Daoy (cell line): ENCODE measurements at places on chromosomes 11 and 22. TPM values are rescaled to one million over a fixed set of nuclear protein-coding genes. Genes with fewer than 3 reads are reported as not detected.
A peak's percentile ranks its signal among the peaks of the same experiment; 100 is the strongest.

Gene ADAMTS15
- total RNA-seq, result 9.0 and 12.0 TPM in 2 replicates

Gene KCNA4
- total RNA-seq, result 0.11 and 0.48 TPM in 2 replicates

Gene DDI1
- total RNA-seq, result not detected in 2 replicates

GRCh38 chr11:2209900-2210321 lies 38.3 kb upstream of the TH start:
- DNase-seq, result no peak

- DNase-seq, result no peak
These were observed 85.7 kb downstream of the CELSR1 start for GRCh38 chr22:46451741-46452140.

Gene LRRN4CL
- total RNA-seq, result 0.98 TPM in 1 of 2 replicates, not detected in the other

Gene PHRF1
- total RNA-seq, result 22.0 and 29.2 TPM in 2 replicates

- DNase-seq, result no peak
These were observed 4.2 kb upstream of the SCARF2 start for GRCh38 chr22:20441631-20442484.

- DNase-seq, result no peak
These were observed 21.8 kb downstream of the NUMA1 start for GRCh38 chr11:72058416-72059034.

DNA sequence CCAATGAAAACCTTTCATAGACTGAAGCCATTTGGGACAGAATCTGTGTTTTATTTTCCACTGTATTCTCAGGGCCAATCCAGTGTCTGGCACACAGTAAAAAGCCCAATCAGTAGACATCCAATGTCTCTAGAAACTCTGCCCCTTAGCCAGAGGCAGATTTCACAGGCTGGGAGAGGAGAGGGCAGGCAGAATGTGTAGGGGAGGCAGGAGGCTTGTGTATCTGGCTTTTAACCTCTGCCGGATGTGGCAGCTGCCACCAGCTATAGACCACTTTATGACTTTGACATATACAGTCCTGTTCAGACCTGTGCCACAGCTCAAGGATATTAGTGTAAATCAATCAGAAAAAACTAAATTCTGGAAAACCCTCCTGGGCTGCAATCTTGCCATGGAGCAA lies 4.4 kb downstream of the EXPH5 start:
- DNase-seq, result no peak

- DNase-seq, result no peak
These were observed 335 bp downstream of the ZNF408 start for GRCh38 chr11:46701078-46701654.

Gene SHISAL1
- 6.8 and 8.7 TPM in 2 replicates for total RNA-seq

GRCh38 chr11:108926171-108926840 lies 261.4 kb downstream of the DDX10 start:
- DNase-seq, result no peak

Gene TXN2
- 13.8 and 17.0 TPM in 2 replicates for total RNA-seq

- DNase-seq, result no peak
These were observed 436.3 kb downstream of the DYNC2H1 start for GRCh38 chr11:103545551-103545950.

Gene OR51B5
- total RNA-seq, result 0.11 TPM in 1 of 2 replicates, not detected in the other

GRCh38 chr22:38315823-38316363 lies 1.3 kb downstream of the CSNK1E start:
- DNase-seq, result peak; percentile 14

GRCh38 chr11:93908689-93909088 lies 58.3 kb upstream of the VSTM5 start:
- DNase-seq, result peak; percentile 75

GRCh38 chr11:86745571-86745970 lies 54.8 kb upstream of the PRSS23 start:
- peak; percentile 56 for DNase-seq

- peak; percentile 70 for DNase-seq
These were observed 6.4 kb downstream of the CLMP start for GRCh38 chr11:123188508-123189165.

Gene POU2AF3
- not detected in 2 replicates for total RNA-seq

DNA sequence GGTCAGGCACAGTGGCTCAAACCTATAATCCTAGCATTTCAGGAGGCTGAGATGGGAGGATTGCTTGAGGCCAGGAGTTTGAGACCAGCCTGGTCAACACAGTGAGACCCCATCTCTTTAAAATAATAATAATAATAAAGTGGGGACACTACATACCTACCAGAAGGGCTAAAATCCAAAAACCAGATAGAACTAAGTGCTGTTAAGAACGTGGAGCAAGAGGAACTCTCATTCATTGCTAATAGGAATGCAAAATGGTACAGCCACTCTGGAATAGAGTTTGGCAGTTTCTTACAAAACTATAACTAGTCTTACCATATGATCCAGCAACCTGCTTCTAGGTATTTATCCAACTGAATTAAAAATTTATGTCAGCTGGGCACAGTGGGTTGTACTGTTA lies 9.6 kb downstream of the CKAP5 start:
- DNase-seq, result no peak

Gene OTOG
- total RNA-seq, result not detected in 2 replicates

DNA sequence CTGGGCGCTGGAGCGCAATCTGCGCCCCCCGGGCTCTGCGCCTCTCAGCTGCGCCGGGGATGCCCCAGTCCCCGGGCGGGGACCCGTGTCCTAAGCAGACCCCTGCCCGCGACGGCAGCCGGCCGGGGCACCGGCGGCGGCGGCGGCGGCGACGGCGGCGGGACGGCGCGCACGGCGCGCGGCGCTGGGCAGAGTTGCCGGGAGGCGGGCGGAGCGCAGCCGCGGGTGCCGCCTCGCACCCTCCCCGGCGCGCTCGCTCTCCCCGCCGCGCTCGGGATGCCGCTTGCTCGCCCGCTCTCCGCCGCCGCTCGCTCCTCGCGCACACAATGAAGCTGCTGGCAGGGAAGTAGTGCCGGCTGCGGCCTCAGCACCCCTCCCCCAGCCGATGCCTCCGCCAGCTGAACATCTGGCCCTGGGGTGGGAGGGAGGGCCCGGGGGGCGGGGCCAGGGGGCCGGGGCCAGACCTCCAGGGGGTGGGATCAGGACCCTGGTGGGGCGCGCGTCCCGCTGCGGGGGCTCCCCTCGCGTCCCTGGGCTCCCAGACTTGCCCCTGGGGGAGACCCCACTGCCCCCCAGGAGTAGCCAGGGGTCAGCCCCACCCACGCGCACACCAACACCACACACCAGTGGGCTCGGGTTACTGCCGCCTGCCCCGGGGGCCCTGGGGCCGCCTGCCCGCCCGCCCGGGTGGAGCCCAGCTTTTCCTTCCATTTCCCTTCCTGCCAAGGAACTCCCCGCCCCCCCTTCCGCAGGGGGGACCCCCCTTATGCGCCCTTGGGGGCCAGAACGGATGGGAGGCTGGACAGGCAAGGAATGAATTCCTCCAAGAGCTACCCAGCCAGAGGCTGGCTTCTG lies at the start of gene RCOR2:
Gene RCOR2 (minus strand): TSS at position 328 of the 855 bp plus-strand sequence. CDS start 708 bp downstream, outside the sequence.
- DNase-seq, result peak; percentile 87

GRCh38 chr11:72816404-72816990 lies 2.3 kb downstream of the ATG16L2 start:
- DNase-seq, result no peak

Gene PDE2A
- 0.09 and 0.23 TPM in 2 replicates for total RNA-seq

Gene MPZL3
- total RNA-seq, result 5.0 and 7.1 TPM in 2 replicates
